ENCODE measurements at places on chromosomes 1 and 21.
A peak's percentile ranks its signal among the peaks of the same experiment; 100 is the strongest.

GRCh38 chr1:38097284-38097898 is 50.8 kb upstream of the POU3F1 start:
- no peak for DNase-seq

DNA sequence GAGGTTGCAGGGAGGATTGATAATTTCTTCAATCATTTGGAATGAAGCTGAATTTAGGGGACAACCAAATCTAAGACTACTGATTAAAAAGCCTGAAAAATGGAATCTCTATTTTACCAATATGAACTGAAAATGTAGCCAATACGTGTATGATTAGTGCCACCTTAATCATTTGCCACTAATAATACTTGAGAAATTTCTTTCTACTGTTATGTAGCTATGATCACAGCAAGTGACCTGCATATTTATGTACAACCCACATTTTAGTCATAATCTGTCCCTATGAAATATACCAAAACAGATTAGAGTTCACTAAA is 6.5 kb downstream of the COLGALT2 start:
- DNase-seq = no peak

GRCh38 chr1:243733670-243734307 is 116.3 kb downstream of the AKT3 start:
- no peak for DNase-seq

DNA sequence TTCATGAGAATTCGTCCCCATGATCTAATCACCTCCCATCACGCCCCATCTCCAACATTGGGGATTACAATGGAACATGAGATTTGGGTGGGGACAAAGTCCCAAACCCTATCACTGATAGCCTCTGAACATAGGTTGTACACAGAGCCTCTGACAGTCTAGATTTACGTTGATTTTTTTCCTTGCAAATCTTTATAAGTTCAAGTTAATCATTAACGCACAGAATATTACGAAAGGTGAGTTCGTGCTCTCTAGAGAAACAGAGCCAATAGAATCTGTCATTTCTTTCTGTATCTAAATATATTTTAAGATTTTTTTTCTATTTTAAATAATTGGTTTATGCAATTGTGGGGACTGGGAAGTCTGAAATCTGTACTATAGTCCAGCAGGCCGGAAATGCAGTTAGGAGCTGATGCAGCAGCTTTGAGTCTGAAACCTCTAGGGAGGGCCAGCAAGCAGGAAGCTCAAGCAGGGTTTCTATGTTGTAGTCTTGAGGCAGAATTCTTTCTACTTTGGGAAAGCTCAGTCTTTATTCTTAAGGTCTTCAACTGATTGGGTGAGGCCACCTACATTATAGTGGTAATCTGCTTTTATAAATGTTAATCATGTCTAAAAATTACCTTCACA is 61.0 kb downstream of the SELENOF start:
- no peak for DNase-seq

DNA sequence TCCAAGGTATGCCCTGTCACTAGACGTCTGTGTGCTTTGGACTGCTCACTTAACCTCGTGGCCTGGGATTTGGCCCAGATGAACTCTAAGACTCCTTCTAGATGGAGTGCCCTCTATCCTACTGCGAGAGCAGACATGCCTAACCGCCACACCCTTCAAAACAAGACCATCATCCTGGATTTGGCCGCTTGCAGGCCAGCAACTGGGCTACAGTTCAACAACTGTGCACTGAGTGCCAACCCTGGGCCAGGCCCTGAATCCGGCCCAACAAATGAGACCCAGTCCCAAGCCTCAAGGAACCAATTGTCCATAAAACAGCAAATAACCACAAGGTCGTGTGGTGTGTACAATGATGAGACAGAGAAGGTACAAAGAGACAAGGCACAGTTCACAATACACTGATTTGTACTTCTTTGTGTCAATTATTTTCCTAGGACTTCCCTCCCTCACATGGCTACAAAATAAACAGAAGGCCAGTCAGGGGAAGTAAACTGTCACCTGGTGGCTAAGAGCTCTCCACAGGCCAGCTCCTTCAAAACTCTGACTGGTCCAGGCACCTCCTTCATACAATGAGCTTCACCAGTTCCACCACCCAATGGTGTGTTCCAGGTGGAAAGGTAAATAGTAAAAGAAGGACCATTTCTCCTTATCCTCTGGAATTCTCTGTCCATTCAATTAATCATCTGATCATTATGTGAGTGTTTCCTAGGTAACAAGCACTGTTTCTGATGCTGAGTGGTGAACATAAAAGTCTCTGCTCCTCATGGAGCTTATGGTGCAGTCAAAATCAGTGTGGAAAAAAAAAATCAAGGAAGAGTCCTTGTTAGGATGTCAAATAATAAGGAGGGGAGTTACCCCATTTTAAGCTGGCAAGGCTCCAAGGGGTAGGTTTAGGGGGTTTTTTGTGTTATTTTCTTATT is 60.4 kb downstream of the CAPZB start:
- DNase-seq = no peak

DNA sequence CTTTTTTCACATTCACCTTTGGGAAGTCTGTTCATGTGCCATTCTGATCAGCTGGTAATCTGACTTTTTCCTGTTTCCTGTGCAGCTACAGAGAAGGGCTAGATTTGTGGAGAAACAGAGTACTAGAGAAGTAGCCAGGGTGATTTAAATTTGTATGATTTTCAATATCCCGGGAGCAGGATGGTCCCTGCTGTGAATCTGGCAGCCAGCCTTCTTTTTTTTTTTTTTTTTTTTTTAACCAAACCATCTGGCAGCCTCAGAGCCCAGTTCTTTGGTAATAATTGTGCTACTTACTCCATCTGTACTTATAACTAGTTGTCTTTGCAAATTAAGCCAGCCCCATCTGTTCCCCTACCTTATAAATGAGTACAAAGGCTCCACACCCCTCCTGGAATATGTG is 248.6 kb upstream of the DEPDC1 start:
- no peak for DNase-seq

DNA sequence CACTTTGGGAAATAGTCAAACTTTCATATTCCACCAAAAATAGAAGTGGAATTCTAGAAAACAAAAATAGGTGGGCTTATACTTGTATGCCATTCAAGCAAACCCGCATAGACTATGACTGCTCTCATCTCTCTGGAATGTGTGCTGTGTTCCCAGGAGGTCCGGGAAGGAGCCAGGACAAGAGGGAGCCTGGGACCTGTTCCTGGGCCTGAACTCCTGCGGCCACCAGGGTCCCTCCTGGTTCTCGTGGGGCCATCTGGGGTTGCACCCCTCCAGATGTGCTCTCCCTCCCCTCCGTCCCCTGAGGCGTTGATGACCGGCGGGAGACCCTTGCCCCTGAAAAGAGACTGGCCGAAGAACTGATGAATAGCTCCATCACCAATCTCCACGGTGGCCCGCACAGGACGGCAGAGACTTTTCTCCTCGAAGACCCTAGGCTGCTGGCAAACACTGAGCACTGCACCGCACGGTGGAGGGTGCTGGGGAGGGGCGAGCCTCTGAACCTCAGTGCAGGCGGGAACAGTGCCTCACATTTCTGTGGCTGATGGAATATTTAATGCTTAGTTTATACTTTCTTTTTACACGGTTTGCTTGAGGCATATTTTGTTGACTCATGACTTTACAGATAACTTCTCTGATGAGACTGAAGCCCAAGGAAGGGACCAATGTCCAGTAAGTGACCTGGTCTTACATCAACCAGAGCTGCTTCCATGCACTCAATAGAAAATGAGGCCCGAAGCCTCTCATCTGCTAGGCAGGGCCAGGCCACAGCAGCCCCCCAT is 9.6 kb upstream of the ADARB1 start:
- no peak for DNase-seq

DNA sequence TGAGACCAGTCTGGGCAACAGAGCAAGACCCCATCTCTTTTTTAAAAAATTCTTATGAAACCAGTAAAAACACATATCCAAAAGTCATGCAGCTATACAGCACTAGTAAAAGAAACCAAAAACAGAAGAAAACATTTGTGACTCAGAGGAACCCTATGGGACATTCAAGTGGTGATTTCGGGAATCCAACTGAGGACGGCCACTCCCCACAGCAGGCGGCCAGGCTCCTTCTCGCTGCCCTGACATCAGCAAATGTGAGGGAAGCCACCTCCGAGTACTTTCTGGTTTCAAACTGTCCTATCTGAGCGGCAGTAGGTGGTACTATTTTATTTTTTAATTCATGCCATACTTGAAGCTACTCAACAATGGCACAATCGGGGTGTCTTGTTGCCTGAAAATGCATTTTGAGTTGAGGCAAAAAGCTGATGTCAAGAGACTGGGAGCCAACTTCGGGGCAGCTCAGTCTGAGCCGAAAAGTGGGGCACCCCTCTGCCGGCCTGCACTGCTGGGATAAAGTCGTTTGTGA is 3.3 kb downstream of the SUMO3 start:
- no peak for DNase-seq

DNA sequence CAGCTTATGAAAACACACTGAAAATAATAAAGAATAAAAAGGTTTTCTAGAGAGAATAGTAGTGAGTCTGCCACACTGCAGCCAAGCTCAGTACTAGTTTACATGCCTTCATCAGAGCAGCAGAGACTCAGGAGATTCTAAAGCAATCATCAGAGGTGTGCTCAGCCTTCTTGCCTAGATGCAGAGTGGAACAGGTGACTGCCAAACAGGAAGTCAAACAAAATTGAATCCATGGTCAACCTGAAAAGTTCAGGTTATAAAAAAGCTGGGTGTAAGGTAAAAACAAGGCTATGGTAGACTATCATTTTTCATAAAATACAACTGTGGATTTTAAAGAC is 165.3 kb upstream of the C1orf105 start:
- DNase-seq = no peak

DNA sequence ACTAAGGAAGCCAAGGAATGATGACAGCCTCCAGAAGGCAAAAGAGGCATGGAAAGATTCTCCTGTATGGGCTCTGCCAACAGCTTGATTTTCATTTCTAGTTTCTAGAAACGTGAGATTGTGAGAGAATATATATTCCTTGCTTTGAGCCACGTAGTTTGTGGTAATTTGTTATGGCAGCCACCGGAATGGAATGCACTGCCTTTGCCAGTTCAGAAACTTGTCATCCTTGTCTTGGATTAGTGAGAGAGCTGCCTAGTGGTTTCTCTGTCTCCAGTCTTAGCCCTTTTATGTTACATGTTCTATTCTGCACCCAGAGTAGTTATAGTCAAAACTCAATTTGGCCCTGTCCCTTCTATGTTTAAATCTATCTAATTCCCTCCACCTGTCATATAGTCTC is 216.0 kb upstream of the PTGFR start:
- DNase-seq = no peak

- DNase-seq = no peak
These were observed 30.6 kb downstream of the ELK4 start for GRCh38 chr1:205601205-205601604.

GRCh38 chr21:33069994-33070743 is at the start of gene OLIG1:
TSS of gene OLIG1 (plus strand) at chr21:33070141. CDS start at chr21:33070247, 106 bp downstream.
- no peak for DNase-seq

- DNase-seq = no peak
These were observed 1195.9 kb downstream of the MRPL39 start for GRCh38 chr21:24411429-24411828.

- no peak for DNase-seq
These were observed 10.1 kb upstream of the SLAMF9 start for GRCh38 chr1:159964144-159964543.

DNA sequence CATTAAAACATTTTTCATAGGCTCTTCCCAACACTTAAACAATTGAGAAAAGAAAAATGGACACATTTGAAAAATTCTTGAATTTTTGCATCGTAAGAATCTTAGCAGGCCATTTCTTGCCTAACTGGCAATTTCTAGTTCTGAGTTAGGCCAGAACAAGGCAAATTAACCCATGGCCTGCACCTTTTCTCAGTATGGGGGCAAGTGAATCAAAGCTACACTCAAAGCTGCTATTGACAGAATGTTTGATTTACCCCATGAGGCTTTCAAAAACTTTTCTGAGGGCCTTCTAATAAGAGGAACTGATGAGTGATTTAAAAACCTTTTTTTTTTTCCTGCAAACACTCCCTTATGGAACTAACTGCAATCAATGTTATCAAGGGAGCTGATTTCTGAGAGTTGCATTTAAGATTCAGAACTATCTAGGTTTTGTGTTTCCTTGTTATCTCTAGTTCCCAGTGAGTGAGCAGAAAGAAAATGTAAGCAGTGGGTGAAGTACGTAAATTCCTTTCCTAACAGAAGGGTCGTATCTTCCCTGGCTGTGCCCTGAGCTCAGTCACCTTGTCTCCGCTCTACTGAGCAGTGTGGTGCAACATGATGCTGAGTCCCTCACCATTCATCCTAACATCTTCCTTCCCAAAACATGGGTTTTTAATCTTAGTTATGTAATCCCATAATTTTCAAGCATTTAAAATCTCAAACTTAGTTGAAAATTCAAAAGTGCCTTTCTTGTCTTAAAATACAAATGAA is 353.7 kb downstream of the DPYD start:
- DNase-seq = no peak

- peak; percentile 34 for DNase-seq
These were observed 79.9 kb downstream of the MORN1 start for GRCh38 chr1:2311184-2312032.

DNA sequence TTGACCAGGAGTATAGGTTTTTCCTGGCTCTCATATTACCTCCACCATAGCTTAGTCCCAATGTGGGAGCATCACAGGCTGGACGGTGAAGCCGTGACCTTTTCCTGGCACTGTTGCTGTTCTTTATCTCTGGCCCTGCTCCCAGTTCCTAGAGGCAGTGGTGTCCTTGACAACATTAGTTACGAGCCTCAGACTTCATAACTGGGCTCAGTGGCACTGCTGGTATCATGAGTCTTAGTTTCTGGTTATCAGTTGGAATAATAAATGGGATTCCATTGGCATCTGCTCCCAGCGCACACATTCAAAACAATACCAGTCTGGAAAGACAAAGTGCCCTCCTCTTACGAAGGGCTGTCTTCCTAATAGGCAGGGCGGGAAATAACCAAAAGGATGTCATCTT is 8.0 kb downstream of the RNPEP start:
- no peak for DNase-seq

DNA sequence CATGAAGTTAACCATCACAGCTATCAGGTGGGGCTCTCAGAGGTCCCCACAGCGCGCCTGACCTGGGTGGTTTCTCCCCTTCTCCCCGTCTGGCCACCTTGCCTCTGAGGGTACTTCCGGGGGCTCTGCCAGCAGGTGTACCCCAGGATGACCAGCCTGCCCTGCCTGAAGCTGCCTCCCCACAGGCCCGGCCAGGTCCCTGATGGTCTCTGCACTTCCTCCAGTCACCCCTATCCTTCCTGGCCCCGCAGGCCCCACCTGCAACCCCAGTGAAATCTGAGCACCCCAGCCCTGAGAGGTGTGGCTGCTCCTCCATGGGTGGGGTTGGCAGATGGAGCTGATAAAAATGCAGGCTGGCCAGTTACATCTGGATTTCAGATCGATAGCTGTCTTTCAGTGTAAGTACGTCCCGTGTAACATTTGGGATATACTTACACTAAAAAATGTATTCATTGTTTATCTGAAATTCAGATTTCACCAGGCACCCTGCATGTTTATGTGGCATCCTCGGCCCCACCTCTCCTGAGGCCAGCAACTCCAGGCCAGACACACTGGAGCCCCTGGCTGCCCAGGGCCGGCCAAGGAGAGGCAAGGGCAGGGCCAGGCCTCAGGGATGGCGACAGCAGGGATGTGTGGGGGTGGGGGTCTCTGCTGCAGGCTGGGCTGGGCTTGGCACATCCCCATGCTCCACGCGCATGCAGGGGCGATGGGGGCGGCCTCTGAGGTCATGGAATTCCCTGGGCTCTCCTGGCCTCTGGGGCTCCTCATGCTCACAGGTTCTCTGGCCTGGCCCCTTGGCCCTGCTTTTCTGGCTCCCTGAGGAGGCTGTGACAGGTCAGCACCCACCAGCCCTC is 25.1 kb downstream of the LRRC3 start:
- no peak for DNase-seq

GRCh38 chr1:177977141-177977540 is 7.3 kb upstream of the SEC16B start:
- no peak for DNase-seq
